ENCODE measurements at places on chromosomes 3 and 15.

DNA sequence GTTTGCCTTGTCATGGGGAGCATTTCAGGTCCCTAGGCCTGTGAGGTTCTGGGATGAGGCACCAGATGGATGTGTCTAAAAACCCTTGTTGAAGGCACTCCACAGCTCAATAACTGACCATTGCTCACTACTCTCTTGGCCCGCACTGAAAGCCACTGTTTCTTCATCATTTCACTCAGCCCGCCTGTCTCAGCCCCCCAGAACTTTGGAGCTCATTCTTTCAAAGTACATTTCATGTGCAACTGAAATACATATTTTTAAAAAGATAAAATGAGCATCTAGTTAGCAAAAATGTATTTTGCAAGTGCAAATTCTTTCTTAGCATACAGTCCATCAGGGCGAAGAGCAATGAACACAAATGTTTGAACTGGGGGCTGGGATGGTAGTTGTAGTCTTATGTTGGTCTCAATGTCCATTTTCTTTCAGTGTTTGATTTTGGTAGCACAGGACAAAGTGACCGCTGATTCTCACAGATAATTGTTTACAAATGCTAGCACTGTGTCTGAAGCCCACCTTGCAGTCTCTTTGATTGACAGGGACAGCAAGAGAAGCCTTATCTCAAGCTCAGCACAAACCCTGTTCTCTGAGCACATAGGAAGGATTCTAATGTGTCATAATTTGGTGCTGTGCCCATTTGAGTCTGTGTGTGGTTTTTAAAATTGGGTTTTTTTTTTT, 19.6 kb downstream of the HEMK1 start:
- DNase-seq = no peak

GRCh38 chr3:195762611-195763010, 41.8 kb downstream of the MUC20 start:
- DNase-seq = no peak

- no peak for DNase-seq
Observed at GRCh38 chr15:74525309-74525708, 15.7 kb upstream of the ARID3B start.

GRCh38 chr15:66089049-66089448, 164.5 kb downstream of the MEGF11 start:
- no peak for DNase-seq

GRCh38 chr15:27499191-27499590, 528.2 kb downstream of the GABRG3 start:
- DNase-seq = no peak

DNA sequence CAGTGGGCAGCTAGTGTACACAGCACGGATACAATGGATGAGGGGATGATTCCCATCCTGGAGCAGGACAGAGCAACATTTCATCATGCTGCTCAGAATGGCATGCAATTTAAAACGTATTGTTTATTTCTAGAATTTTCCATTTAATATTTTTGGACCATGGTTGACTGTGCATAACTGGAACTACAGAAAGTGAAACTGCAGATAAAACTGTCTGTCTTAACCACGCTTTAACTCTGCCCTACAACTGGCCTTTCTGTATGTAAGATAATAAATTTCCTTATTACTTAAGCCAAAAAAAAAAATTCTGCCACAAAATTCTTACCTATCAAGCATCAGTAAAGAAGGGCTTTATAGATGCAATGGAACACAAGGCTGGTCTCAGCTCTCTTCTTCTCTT, 33.4 kb downstream of the AP3S2 start:
- DNase-seq = no peak

- no peak for DNase-seq
Observed at GRCh38 chr3:8737301-8737700, 3.7 kb downstream of the CAV3 start.

GRCh38 chr15:101543926-101544612, 54.6 kb upstream of the PCSK6 start:
- DNase-seq = no peak

DNA sequence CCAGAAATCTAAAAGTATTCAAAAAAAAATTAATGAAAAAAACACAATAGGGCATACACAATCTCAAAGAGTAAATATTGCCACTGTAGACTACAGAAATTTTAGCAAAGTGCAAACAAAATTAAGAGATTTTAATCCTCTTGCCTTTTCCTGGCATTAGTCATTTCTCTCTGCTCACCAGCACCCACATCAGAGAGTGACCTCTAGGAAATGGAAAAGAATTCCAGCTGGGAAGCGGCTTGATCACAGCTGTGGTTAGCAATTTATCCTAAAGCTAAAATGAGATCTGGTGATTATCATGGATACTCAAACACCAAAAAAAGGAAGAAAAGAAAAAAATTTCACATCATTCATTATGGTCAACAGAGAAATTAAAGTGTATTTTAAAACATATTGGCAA, 7.5 kb downstream of the CSNK1G1 start:
- no peak for DNase-seq

GRCh38 chr15:48221885-48222284, 15.8 kb downstream of the SLC12A1 start:
- no peak for DNase-seq

- DNase-seq = peak; percentile 56
Observed at GRCh38 chr15:62362608-62363007, 197.5 kb upstream of the C2CD4B start.

GRCh38 chr15:75736256-75736655, 23.6 kb upstream of the CSPG4 start:
- DNase-seq = no peak

DNA sequence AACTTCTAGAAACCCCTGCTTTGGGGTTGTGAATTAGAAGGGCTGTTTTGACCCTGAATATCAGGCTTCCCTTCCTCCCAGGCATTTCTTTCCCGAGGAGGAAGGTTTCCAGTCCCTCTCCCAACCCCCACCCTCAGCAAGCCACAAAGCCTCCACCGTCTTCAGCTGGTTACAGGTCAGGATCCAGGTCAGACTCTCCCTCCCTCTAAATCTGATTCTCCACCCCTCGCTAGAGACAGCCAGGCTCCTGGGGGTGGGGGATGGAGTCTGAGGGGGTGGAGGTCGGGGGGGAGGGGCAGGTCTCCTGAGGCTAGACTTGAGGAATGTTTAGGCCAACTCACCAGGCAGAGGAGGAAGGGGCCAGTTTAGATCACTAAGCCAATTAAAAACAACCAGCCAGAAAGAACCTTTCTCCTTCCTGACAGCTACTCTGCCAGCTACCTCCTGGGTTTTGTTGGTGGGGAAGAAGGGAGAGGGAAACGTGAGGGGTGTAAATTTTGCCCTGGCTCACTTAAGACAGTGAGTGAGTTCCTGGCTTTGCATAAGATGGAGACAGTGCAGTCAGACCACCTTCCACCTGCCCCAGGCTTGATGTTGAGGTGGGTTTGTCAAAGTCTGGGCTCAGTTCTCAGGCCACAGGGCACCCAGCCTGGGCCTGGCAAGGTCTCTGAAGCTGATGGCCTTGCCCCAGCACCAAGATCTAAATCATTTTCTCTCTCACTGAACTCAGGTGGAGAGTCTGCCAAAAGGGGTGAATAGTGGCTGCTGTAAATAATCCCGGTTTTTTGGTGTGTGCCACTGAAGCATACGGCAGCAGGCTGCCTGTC, 19.5 kb downstream of the BMF start:
- no peak for DNase-seq

DNA sequence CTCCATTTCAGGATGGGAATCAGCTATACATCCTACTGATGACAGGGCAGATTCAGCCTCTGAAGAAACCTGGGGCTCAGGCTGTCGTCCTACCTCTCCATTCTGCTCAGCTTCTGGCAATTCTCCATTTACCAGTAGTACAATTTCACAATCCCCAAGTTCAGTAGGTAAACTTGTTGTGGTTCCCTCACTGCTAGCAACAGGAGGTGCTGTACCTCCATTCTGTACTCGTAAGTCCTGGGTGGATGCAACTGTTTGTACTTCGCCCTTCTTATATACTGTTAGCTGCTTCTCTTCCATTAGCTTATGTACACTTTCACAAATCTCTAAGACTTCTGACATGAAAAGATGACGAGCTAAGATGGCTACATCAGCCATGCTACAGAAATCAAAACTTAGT, 11.6 kb downstream of the ZBTB11 start:
- DNase-seq = no peak

DNA sequence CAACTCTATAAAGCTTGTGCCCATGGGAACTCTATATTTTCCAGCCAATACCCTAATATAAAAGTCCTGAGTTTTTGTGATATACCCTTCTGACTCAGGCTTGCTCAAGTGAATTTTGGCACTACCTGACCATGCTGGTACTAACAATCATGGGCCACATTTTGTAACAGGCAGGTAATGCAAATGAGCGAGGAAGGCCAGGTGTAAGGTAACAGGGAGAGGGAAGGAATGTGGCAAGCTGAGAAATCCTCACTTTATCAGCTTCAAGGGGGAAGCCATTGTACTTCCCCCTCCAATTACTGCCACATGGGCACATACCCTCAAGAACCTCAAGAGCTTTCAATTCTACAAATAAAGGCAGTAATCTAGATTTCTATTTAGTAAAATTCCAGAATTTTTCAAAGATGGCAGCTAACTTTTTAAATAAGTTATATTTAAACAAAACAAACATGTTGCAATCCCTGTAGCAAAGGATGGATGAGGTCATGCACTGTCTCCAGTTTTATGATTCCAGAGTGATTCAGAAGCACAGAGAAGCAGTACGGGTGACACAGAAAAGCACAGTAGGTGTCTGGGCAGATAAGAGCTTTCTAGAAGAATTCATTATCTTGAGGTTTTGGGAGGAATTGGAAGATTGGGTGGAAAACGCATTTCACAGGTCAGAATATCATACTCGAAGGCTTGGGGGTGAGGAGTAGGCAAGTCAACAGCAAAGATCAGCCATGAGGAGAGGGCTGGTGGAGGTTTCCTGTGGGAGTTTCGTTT, 87.6 kb downstream of the FOXP1 start:
- DNase-seq = peak; percentile 71

GRCh38 chr3:113485161-113485609, 29.8 kb downstream of the SPICE1 start:
- DNase-seq = no peak

DNA sequence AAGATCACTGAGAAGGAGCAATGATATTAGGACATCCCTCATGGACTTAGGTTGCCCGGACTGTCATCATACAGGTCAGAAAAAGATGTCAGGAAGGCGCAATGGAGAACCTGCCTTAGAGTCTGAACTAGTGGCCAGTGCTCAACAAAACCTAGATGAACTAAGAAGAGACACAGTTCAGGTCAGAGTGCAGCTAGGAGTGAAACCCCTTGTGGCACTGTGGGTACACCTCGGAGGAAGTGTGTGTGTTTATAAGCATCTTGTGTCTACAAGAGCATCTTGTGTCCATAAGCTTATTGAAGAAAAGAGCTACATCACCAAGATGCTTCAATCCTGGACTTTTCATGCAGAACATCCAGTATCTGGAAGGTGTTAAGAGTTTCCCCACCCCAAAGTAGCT, 315.7 kb downstream of the MAGI1 start:
- no peak for DNase-seq

DNA sequence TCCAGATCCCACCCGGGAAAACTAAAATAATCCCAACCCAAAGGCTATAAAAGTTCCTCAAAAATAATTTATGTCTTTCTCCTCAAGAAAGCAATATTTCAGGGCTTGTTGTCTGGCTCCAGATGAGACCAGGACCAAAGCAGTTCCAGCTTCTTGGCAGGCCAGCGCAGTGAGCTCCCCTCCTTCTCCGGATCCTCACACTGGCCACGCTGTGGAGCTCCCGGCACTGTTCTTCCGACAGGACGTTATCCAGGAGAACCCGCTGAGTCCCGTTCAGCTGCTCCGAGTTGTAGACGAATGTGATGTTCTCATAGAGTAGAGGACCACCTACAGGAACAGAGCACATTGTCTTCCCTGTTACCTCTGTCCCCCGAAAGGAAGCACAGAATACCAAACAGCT, 146.3 kb downstream of the P3H2 start:
- no peak for DNase-seq

DNA sequence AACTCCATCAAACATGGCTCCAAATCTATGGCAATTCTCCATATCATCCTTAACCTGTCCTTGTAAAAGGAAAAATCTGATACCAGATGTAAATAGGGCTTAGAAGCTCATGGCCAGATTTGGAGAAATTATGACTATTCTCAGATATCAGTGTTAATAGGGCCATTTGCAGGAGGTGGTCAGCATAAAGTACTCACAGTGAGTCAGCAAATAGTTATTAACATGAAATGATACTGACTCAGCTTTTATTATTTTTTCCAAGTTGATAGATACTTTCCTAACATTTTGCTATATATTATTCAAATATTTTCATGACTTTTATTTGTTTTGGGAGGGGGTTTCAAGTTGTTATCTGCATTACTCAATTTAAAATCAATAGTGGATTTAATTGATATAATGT, 255.8 kb downstream of the MFSD1 start:
- DNase-seq = no peak

- no peak for DNase-seq
Observed at GRCh38 chr3:100836661-100837060, 127.4 kb downstream of the TFG start.

GRCh38 chr3:40817017-40817416, 292.3 kb downstream of the ZNF621 start:
- DNase-seq = no peak

DNA sequence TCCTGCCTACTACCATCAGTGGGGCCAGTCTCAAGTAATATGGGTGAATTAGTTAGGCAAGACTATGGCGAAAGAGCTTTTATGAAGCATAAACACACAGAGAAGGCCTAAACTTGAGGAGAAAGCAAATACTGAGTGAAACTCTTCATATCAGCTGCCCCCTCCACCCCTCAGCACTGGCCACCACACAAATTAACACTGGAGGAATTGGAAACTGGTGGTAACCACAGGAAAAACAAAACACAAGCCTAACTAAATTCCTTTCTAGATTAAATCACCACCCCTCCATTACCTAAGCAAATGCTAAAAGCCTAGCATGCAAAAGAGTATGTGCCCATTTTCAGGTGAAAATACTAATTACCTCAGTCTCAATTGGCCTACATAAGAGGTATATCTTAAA, 774.7 kb upstream of the NECTIN3 start:
- no peak for DNase-seq

GRCh38 chr3:35385271-35385670, 254.1 kb upstream of the ARPP21 start:
- DNase-seq = no peak

DNA sequence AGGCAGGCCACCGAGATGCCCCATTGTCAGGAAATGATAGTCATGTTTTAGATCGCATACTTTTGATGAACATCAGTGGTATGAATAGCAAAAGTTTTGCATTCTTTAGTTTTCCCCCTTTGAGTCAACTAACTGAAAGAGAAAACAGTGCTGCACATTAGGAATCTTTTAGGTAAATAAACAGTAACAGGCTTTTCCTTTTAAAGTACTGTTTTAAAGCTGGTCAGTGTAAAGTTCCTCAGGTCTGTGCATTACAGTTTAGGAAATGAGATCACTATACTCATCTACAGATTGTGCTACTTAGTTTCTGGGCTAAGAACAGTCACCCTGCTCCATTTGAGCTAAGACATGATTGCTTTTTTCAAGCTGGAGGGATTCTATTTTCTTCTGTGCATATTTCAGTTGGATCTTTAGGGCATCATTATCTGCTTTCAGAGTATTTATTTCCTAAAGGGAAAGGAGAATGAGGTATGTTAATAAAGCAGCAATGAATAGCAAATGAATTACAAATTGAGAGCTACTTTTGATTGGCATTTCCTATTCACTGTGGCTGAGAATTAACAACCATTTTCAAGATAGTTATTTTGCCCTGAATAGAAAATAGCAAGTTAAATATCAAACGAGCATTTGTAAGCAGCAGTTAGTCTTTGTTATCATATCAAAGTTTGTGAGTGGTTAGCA, 36.5 kb downstream of the FAM98B start:
- peak; percentile 11 for DNase-seq

GRCh38 chr3:185058796-185059195, 94.1 kb downstream of the C3orf70 start:
- DNase-seq = no peak

- no peak for DNase-seq
Observed at GRCh38 chr3:133833880-133834620, 28.4 kb downstream of the SRPRB start.
